ENCODE measurements at places on chromosomes 3 and 15. TPM values are rescaled to one million over a fixed set of nuclear protein-coding genes. Genes with fewer than 3 reads are reported as not detected.

The LDHAL6B gene
- total RNA-seq, result not detected

DNA sequence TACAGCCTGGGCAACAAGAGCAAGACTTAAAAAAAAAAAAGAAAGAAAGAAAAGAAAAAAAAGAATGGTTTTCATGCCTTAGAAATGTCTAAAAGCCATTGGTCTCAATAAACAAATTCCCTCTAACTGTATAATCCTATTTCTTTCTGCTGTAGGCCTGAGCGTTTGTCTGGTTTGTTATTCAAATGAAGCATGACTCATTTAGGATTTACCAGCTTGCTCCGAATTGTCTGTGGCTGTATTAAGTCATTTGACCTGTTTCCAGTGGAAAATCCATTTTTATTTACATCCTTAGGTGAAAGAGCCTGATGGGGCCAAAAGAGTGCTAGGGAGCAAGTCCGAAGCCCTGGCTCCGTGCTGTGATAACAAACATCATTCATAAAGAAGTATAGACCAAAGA lies 73.8 kb downstream of the BDH1 start:
- no peak for DNase-seq

DNA sequence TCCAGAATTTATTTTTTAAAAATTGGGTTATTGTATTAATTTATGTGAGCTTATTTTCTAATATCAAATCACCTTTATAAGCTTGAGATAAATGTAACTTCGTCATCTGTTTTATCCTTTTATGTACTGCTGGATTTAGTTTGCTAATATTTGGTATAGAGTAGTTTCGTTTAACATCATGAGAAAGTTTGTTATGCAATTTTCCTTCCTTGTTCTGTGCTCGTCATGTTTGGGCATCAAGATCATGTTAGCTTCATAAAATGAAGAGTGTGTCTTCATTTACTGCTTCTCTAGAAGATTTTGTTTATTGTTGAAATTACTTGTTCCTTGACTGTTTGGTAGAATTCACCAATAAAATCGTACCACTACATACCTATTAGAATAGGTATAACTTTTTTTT lies 262.1 kb upstream of the SATB1 start:
- DNase-seq, result no peak

GRCh38 chr15:42932833-42933515 lies 12.4 kb upstream of the TTBK2 start:
- no peak for DNase-seq
